Esophagus squamous epithelium (tissue), 5 donors: ENCODE measurements at places on chromosomes 7 and 10.

DNA sequence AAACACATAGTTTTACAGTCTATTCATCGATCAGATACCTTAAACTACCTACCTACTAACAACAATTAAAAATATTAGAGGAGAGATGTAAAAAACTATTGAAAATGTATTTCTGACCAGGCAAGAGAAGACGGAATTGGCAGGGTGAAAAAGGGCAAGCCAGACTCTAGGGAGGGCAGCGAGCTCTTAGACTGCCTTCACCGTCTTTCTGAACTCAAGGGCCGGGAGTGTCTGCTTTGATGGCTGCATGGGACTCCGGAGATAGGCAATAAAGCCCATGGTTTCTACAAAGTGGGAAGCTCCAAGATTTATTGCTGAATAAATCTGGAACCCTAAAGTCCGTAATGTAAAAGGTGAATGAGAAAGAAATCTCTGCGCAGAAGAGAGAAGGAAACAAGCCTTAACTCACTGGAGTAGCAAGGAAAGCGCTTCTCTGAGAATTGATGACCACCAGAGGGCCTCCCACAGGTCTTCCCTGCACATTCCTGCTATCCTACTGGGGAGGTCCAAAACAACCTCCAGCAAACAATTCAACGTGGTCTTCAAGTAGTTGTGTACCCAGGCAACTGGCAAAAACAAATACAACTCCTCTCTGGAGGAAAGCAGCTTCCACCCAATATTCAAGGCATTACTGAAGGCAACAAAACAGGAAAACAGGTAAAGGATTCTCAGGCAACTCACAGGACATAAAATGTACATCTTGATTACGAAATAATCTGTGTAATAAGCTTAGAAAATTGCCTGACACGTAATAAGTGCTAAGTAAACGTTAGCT lies 181.3 kb downstream of the SDK1 start:
- no peaks in the 10 kb centered on the region for H3K27me3 ChIP-seq
- DNase-seq = no peak
- no peak overlapping the region for H3K4me3 ChIP-seq
- H3K36me3 ChIP-seq = no peaks in the 10 kb centered on the region
- no peak overlapping the region for H3K27ac ChIP-seq

- H3K4me3 ChIP-seq = no peak overlapping the region
- no peaks in the 10 kb centered on the region for H3K36me3 ChIP-seq
- DNase-seq = no peak
- no peak overlapping the region for H3K27ac ChIP-seq
Observed at GRCh38 chr7:123112833-123113232, 86.9 kb downstream of the SLC13A1 start.

GRCh38 chr7:141619745-141620144 lies 68.5 kb downstream of the AGK start:
- H3K4me1 ChIP-seq = no peaks in the 10 kb centered on the region
- no peak overlapping the region for H3K4me3 ChIP-seq

GRCh38 chr10:113381981-113382509 lies 170.8 kb upstream of the HABP2 start:
- peak overlapping the region; percentile 72 for H3K27ac ChIP-seq
- H3K27me3 ChIP-seq = peaks cover 9% of the 10 kb centered on the region
- no peaks in the 10 kb centered on the region for H3K4me1 ChIP-seq
- H3K4me3 ChIP-seq = no peak overlapping the region
- no peaks in the 10 kb centered on the region for H3K36me3 ChIP-seq

- H3K4me3 ChIP-seq = no peak overlapping the region
- H3K4me1 ChIP-seq = no peaks in the 10 kb centered on the region
- no peak for DNase-seq
Observed at GRCh38 chr10:60662917-60663614, 115.2 kb upstream of the CDK1 start.

- H3K27ac ChIP-seq = peak overlapping the region; percentile 81
- H3K4me1 ChIP-seq = peaks cover 71% of the 10 kb centered on the region
- H3K36me3 ChIP-seq = no peaks in the 10 kb centered on the region
Observed at GRCh38 chr10:91590904-91591796, 41.7 kb downstream of the PPP1R3C start.

GRCh38 chr7:25384788-25385505 lies 156.7 kb upstream of the NPVF start:
- peaks cover 23% of the 10 kb centered on the region for H3K4me1 ChIP-seq
- no peaks in the 10 kb centered on the region for H3K36me3 ChIP-seq
- no peak for DNase-seq
- H3K27ac ChIP-seq = peak overlapping the region; percentile 20
- H3K27me3 ChIP-seq = no peaks in the 10 kb centered on the region

GRCh38 chr7:7242899-7243298 lies 60.6 kb downstream of the C1GALT1 start:
- H3K27ac ChIP-seq = no peak overlapping the region
- no peak for DNase-seq
- no peaks in the 10 kb centered on the region for H3K4me1 ChIP-seq
- peaks cover 4% of the 10 kb centered on the region for H3K36me3 ChIP-seq

- no peak overlapping the region for H3K27ac ChIP-seq
- H3K36me3 ChIP-seq = no peaks in the 10 kb centered on the region
- no peak overlapping the region for H3K4me3 ChIP-seq
- no peaks in the 10 kb centered on the region for H3K4me1 ChIP-seq
Observed at GRCh38 chr10:121813857-121814256, 114.0 kb downstream of the ATE1 start.

GRCh38 chr7:139893461-139893860 lies 64.4 kb downstream of the TBXAS1 start:
- H3K36me3 ChIP-seq = no peaks in the 10 kb centered on the region
- DNase-seq = no peak
- H3K4me3 ChIP-seq = no peak overlapping the region
- no peak overlapping the region for H3K27ac ChIP-seq
- H3K27me3 ChIP-seq = peaks cover 5% of the 10 kb centered on the region

DNA sequence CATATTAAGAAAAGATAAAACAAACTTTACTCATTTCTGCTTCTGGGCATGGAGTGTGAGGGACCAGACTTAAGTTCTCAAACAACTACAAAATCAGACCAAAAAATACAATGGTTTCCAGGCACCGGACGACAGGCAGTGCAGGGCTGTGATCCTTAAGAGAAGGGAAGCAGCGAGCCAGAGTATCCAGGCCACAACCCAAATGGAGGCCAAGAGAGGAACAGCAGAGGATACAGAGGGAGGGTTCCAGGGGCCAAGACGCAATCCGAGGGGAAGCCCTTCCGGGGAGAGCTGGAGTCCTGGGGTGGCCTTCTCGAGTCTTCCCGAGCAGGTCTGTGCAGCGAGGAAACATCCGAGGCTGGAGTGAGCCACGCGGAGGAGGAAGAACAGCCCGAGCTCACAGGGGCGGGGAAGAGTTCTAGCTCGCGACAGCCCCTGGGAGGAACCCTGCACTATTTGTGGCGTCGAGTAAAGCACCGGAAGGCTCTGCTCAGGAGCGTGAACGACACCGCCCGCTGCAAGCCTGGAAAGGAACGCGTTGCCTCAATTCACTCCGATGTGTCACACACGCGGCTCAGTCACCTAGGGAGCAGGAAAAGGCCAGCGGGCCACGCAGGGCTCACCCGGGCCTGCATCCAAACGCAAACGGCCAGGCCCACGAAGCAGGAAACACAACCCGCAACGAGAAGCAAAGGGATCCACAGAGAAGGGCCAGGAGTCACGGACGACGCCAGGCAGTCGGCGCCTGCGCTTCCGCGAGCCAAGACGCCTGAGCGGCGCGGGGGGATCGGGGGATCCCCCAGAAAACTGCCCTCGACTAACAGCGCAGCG lies 933 bp upstream of the RNF32 start:
- H3K4me3 ChIP-seq = peak overlapping the region; percentile 98
- peaks cover 6% of the 10 kb centered on the region for H3K4me1 ChIP-seq
- no peaks in the 10 kb centered on the region for H3K27me3 ChIP-seq
- DNase-seq = no peak
- H3K36me3 ChIP-seq = no peaks in the 10 kb centered on the region
- H3K27ac ChIP-seq = peak overlapping the region; percentile 90

- DNase-seq = no peak
- no peaks in the 10 kb centered on the region for H3K27me3 ChIP-seq
- H3K27ac ChIP-seq = no peak overlapping the region
- H3K36me3 ChIP-seq = no peaks in the 10 kb centered on the region
- H3K4me3 ChIP-seq = no peak overlapping the region
- H3K4me1 ChIP-seq = peaks cover 27% of the 10 kb centered on the region
Observed at GRCh38 chr10:68095153-68095552, 14.1 kb upstream of the MYPN start.

- no peak for DNase-seq
- H3K4me1 ChIP-seq = peaks cover 55% of the 10 kb centered on the region
- no peaks in the 10 kb centered on the region for H3K36me3 ChIP-seq
- H3K27ac ChIP-seq = peak overlapping the region; percentile 90
- H3K4me3 ChIP-seq = no peak overlapping the region
- H3K27me3 ChIP-seq = no peaks in the 10 kb centered on the region
Observed at GRCh38 chr10:132420469-132420980, 23.5 kb downstream of the PWWP2B start.

DNA sequence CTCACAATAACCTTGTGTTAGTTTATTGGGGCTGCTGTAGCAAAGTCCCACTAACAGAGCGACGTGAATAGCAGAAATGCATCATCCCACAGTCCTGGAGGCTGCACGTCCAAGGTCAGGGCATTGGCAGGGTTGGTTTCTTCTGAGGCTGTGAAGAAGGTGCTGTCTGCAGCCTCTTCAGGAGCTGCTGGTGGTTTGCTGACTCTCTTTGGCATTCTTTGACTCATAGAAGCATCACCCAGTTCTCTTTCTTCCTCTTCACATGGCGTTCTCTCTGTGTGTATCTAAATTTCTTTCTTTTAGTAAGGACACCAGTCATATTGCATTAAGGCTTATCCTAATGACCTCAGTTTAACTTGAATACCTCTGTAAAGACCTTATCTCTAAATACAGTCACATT lies 428.4 kb upstream of the KLF6 start:
- H3K27ac ChIP-seq = no peak overlapping the region
- H3K4me3 ChIP-seq = no peak overlapping the region
- H3K36me3 ChIP-seq = no peaks in the 10 kb centered on the region

- peak within 1 kb of the TSS; percentile 96 for H3K4me3 ChIP-seq
- no peaks in the 10 kb centered on the region for H3K27me3 ChIP-seq
- H3K36me3 ChIP-seq = peaks cover 16% of the 10 kb centered on the region
Observed at GRCh38 chr10:75401569-75402485, at the start of gene ZNF503. Gene ZNF503, minus strand, starts transcription at chr10:75401764. Its CDS starts 345 bp downstream, at chr10:75401419.

- no peak for DNase-seq
- H3K27ac ChIP-seq = no peak overlapping the region
- H3K27me3 ChIP-seq = no peaks in the 10 kb centered on the region
- no peaks in the 10 kb centered on the region for H3K36me3 ChIP-seq
- no peak overlapping the region for H3K4me3 ChIP-seq
- no peaks in the 10 kb centered on the region for H3K4me1 ChIP-seq
Observed at GRCh38 chr10:131195558-131196159, 115.9 kb downstream of the TCERG1L start.

DNA sequence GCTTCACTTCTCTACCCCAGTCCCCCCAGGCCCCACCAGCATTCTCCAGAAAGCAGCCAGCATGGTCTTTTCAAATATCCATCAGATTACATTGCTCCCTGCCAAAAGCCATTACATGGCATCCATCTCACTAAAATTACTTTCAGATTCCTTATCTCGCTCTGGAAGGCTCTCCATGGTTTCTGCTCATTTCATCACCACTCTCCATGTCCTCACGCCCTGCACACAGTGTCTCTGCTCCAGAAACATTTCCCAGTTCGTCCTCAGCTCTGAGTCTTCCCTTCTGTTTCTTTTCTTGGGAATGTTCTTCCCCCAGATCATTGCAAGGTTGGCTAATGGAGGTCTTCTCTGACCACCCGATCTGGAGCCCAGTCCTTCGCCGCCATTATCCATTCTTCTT lies 499.1 kb downstream of the KCNMA1 start:
- H3K27me3 ChIP-seq = no peaks in the 10 kb centered on the region
- H3K27ac ChIP-seq = no peak overlapping the region
- H3K4me1 ChIP-seq = no peaks in the 10 kb centered on the region
- no peaks in the 10 kb centered on the region for H3K36me3 ChIP-seq

- no peak for DNase-seq
- no peak overlapping the region for H3K27ac ChIP-seq
- H3K4me3 ChIP-seq = no peak overlapping the region
- H3K27me3 ChIP-seq = no peaks in the 10 kb centered on the region
Observed at GRCh38 chr10:88915781-88916180, 35.7 kb downstream of the STAMBPL1 start.

DNA sequence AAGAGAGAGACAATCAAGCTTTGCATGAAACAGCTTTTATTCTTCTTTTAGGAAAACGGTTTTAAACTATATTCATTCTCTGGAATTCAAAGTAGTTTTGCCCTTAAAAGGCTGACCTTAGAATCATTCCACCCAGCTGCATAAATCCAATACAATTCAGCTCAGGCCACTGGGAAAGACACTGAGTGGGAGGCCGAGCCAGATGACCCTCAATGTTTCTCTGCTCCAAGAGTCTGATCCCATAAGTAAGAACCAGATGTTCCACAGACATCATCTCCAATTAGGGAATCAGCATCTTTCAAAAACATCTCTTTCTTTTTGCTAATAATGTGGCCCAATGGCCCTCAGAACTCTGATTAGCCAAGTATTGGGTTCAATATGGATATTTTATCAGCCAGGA lies 26.1 kb downstream of the CREB3L2 start:
- no peaks in the 10 kb centered on the region for H3K27me3 ChIP-seq
- DNase-seq = no peak
